ENCODE measurements at places on chromosomes 1 and 21.
A peak's percentile ranks its signal among the peaks of the same experiment; 100 is the strongest.

DNA sequence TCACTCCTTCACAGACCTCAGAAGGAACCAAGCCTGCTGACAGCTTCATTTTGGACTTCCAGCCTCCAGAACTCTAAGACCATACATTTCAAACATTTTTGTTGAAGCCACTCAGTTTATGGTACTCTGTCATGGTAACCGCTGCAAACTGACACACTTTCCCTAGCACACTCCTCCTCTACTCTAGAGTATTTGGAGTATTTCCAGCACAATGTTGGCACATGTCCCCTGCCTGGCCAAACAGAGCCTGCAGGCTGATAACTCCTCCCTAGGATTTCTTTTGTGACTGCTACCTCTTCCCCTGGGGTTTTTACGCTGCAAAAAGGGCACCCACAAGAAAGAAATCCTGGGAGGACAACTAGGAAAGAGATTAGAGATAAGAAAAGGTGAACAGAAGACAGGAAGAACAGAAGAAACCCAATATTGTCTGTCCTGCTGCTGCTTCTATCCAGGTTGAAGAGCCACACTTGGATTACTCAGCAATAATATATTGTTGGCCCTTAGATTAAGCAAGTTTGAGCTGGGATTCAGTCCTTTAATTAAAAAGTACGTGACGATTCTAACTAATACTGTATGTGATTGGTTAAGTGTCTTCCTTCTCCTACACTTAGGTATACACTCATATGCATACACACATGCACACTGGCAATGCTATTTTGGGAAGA, 844.1 kb downstream of the LTN1 start:
- no peak for DNase-seq

DNA sequence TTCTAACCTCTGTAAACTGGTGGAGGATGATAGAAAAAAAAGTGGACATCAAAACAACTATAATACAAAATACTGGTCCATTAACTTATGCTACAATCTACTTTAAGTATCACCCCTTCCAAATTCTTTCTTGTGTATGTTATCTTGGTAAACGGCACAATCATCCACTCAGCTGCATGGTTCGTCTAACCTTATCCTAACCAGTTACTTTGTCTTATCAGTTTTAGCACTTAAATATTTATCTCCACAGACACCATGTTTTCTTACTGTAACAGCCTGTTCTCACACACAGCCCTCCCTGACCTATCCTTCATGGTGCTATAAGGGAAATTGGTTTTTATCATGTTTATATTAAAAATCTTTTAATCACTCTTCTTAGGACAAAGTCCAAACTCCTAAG, 157.2 kb downstream of the PTGER3 start:
- no peak for DNase-seq

DNA sequence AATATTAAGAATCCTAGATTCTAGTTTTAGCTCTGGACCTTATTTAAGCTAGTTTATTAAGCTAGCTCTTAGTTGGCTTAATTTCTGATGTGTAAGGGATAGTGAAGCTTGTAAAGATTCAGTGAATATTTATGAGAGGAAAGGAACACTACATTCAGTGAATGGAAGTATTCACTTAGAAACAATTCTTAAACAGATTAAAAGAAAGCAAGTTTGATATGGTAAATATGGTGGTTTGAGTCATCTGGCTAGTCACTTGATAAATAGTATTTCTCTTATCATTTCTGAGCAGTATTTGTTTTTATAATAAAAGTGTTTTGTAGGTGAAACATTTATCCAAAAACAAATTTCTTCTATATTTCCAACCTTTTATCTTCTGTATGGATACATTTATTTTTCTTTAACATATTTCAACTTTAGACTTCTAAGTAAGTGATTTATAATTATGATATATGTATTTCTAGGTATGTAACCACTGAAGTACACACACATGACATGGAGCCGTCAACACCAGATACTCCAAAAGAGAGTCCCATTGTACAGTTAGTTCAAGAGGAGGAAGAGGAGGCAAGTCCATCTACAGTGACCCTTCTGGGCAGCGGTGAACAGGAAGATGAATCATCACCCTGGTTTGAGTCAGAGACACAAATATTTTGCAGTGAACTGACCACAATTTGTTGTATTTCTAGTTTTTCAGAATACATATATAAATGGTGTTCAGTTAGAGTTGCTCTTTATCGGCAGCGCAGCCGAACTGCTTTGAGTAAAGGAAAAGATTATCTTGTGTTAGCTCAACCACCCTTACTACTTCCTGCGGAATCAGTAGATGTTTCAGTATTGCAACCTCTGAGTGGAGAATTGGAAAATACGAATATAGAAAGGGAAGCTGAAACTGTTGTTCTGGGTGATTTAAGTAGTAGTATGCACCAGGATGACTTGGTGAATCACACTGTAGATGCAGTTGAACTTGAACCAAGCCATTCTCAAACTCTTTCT, 55.6 kb downstream of the SUCO start:
- DNase-seq: peak; percentile 26

GRCh38 chr1:162200096-162200847, 130.8 kb downstream of the NOS1AP start:
- no peak for DNase-seq

- DNase-seq: no peak
Observed at GRCh38 chr1:235631816-235632215, 17.8 kb downstream of the GNG4 start.

GRCh38 chr1:171127501-171127900, 36.8 kb downstream of the FMO3 start:
- DNase-seq: no peak

DNA sequence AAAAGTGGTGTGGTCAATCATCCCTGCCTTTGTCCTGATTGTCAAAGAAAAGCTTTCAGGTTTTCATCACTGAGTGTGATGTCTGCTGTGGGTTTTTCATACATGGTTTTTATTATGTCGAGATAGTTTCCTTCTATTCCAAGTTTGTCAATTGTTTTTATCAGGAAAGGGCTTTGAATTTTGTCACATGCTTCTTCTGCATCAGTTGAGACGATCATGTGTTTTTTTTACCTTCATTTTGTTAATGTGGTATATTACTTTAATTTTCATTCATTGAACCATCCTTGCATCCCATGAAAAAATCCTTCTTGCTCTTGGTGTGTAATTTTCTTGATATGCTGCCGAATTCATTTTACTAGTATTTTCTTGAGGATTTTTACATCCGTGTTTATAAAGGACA, 15.5 kb downstream of the PRKCZ start:
- no peak for DNase-seq

GRCh38 chr1:17214876-17215544, 10.1 kb downstream of the PADI1 start:
- DNase-seq: no peak

DNA sequence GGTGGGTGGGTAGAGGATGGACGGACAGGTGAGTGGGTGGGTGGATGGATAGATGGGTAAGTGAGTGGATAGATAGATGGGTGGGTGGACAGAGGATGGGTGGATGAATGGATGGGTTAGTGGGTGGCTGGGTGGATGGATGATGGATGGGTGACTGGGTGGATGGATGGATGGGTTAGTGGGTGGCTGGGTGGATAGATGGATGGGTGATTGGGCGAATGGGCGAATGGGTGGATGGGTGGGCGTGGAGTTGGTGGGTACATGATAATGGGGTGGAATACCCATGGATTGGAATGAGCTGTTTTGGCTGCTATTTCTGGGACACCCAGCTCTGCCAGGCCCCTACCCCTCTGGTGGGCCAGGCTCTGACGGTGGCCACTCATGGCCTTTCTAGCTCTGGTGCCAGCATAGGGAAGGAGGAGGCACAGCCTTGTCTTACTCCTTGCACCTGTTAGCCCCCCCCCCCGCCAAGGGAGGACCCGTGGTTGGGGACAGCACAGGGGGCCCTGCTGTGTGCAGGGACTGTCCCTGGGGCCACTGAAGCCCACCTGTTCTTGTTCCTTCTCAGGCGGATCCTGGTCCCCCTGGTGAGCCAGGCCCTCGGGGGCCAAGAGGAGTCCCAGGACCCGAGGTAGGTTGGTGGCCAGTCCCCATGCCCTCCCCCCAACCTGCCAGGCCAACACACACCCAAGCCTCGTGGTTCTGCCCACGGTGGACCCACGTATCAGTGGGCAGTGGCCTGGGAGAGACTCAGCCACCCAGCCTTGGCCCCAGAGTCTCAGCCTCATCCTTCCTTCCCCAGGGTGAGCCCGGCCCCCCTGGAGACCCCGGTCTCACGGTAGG, 26.4 kb downstream of the COL6A2 start:
- no peak for DNase-seq

DNA sequence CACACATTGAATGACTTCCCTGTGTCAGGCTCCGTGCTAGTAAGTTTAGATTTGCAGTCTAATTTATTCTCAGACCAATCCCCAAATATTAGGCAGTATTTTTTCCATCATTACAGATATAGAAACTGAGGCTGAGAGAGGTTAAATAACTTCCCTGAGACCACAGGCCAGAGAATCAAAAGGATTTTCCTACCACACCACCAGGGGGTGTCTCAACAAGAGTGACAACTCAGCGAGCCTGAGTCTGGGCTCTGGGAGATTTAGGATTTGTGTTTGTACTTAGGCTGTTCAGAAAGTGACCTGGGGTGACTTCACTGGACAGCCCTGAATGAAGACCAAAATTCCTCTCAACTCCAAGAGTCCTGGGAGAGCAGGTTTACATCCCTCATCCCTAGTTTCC, 13.3 kb upstream of the LCE5A start:
- DNase-seq: no peak

DNA sequence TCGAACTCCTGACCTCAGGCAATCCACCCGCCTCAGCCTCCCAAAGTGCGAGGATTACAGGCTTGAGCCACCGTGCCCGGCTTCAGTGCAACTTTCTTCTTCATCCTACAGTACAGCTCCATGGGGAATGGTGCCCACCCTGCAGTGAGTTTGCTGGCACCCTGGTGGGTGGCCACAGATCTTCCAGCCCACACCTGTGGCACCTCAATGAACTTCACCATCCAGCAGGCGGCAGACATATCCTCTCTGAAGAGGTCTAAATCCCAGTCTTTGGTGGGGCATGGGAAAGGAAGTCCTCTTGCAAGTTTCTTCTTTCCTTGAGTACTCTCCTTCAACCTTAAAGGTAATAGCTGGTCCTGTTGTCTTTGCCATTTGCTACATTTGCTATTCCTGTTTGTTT, 18.1 kb upstream of the ZBTB8A start:
- DNase-seq: no peak

- DNase-seq: no peak
Observed at GRCh38 chr1:155929057-155929456, 5.2 kb downstream of the KHDC4 start.

DNA sequence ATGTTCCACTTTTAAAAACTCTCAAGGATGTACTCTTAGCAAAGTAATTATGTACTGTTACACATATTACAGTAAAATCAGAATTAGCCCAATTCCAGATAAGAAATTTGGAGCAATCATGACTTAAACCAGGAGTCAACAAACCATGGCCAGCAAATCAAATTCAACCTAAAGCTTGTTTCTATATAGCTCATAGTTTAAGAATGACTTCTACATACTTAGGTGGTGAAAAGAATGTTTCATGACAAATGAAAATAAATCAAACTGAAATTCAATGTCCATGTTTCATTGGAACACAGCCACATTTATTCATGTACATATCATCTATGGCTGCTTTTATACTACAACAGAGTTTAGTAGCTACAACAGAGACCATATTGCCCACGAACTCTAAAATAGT, 35.1 kb downstream of the FRRS1 start:
- DNase-seq: no peak
